ENCODE measurements at places on chromosomes 11 and 22.
A peak's percentile ranks its signal among the peaks of the same experiment; 100 is the strongest.

GRCh38 chr11:46383404-46383758 lies 1.9 kb downstream of the MDK start:
- DNase-seq = no peak

DNA sequence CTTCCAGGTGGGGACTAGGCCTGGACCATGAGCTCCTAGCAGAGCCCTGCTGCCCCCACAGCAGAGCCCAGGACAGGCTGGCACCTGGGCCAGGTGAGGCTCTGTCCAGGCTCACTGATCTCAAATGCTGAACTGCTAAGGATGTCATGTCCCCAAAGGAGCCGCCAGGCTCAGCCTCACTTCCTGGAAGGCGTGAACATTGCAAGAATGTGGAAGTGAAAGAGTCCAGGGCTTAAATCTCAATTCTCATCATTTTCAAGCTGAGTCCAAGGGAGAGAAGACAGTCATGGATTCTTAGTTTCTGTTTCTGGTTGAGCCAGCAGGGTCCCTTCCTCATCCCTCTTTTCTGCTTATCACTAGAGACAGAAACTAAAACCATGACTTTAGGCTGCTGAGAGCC lies 5.0 kb downstream of the ASCL2 start:
- DNase-seq = no peak

GRCh38 chr11:110355011-110355744 lies 58.8 kb upstream of the RDX start:
- no peak for DNase-seq

DNA sequence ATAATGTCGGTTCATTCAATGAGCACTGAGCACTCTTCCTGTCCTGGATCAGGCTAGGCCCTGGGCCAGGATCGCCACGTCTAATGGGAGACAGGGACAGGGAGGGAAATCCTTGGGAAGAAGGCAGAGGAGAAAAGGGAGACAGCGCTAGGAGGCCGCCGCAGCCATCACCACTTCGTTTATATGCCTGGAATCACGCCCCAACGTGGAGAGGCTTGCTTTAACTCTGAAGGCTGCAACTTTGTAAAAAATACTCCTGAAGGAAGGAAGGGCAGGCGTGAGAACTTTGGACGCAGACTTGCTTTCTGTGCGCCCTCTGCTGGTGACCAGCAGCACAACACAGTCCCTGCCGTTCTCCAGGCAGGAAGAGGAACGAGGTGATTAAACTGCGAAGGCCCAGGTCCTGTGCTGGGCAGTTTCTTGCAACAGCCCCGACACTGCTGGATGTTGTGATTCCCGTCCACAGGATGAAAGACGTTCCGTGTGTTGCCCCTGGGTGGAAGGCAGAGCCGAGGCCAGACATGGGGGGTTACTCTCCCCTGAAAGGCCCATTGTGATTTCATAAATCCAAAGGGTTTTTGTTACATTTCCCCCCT lies 22.1 kb downstream of the RIBC2 start:
- peak; percentile 56 for DNase-seq

DNA sequence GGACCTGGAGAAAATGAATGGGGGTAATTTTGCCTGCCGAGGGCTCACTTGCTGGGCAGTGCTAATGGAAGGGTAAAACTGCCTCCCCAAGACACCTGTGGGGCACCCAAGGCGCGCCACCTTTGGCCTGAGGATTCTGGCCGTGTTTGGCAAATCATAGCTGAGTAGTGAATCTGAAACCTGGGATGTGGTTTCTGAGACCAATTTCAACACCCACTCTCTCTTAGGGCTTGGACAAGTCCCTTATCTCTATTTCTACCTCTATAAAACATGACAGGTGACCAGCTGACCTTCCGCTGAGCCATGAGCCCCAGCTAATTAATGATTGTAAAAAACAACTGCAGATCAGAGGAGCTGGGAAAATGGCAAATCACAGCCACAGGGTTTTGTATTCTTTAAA lies 1.5 kb upstream of the PACSIN3 start:
- no peak for DNase-seq

- DNase-seq = no peak
These were observed 123.8 kb upstream of the FGF3 start for GRCh38 chr11:69943066-69943465.

GRCh38 chr11:102915044-102915375 lies 40.2 kb upstream of the MMP12 start:
- no peak for DNase-seq

DNA sequence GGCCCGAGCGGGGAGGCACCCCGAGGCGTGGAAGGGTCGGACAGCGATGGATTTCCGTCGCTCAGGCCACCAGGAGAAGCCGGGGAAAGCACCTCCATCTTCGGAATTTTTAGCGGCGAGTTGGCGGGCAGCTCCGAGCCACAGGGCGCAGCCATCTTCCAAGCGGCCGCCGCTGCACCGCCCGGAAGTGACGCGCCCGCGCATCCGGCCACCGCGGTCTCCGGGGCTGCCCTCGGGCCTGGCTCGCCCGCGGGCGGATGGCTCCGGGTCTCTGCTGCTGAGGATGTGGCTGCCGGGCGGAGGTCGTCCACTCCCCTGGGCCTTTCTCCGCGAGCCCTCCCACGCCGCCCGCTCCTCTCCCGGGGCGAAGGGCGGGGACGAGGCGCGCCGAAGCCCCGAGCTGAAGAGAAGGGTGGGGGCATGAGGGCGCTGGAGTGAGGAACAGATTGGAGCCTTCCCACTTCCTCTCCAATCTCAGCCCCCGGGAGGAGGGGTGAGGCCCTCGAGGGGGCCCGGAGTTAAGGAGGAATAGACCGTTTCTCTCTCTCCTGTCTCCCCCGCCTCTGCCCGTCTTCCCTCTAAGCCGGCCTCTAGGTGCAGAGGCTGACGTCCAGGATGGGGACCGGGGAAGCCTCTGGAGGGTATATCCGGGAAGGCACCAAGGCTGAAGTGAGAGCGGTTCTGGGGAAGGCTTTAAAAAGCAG lies at the start of gene MSANTD2:
Gene MSANTD2, minus strand, starts transcription at position 181 of the 704 bp plus-strand sequence. Its CDS starts 26 bp downstream, at position 155.
- peak; percentile 73 for DNase-seq

- DNase-seq = no peak
These were observed 63.6 kb downstream of the MAPK1 start for GRCh38 chr22:21803811-21804249.

GRCh38 chr22:44847380-44847779 lies 95.0 kb downstream of the ARHGAP8 start:
- no peak for DNase-seq

Data from activated CD8-positive, alpha-beta memory T cell treated with anti-CD3 and anti-CD28 coated beads for 1 hour (primary cell).